Esophagus muscularis mucosa (tissue), 4 donors: ENCODE measurements at places on chromosomes 2 and 18. TPM values are rescaled to one million over a fixed set of nuclear protein-coding genes. Genes with fewer than 3 reads are reported as not detected.

The CCDC68 gene
- total RNA-seq = 4.1 TPM

The CYTIP gene
- total RNA-seq = 14.1 TPM

The SLC8A1 gene
- 166 TPM for total RNA-seq

The VAMP5 gene
- total RNA-seq = 35.6 TPM

The CFAP210 gene
- total RNA-seq = not detected

The SOX11 gene
- total RNA-seq = 0.50 TPM

- no peaks in the 10 kb centered on the region for H3K4me1 ChIP-seq
- no peaks in the 10 kb centered on the region for H3K36me3 ChIP-seq
- DNase-seq = peak; percentile 70
- no peak overlapping the region for H3K4me3 ChIP-seq
- no peaks in the 10 kb centered on the region for H3K27me3 ChIP-seq
Observed at GRCh38 chr2:100707016-100707947, 112.7 kb upstream of the NPAS2 start.

DNA sequence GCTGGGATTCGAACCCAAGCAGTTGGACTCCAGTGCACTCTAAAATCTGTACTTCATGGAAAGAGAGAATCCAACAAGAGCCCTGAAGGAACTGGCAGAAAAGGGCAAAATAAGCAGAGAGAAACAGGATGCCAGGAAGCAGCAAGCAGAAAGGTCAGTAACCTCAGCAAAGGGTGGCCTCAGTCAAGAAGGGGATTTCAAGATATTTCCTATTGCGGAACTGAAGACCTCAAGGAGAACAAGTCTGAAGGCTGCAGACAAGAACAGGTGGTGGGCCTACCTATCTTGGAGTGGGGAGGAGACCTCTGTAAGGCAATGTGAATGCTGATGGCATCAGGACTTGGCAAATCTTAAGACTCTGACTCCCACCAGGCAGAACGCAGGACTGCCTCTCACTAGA is 20.1 kb upstream of the MREG start:
- no peak overlapping the region for H3K27ac ChIP-seq
- peaks cover 6% of the 10 kb centered on the region for H3K36me3 ChIP-seq
- no peaks in the 10 kb centered on the region for H3K27me3 ChIP-seq
- no peak overlapping the region for H3K4me3 ChIP-seq

DNA sequence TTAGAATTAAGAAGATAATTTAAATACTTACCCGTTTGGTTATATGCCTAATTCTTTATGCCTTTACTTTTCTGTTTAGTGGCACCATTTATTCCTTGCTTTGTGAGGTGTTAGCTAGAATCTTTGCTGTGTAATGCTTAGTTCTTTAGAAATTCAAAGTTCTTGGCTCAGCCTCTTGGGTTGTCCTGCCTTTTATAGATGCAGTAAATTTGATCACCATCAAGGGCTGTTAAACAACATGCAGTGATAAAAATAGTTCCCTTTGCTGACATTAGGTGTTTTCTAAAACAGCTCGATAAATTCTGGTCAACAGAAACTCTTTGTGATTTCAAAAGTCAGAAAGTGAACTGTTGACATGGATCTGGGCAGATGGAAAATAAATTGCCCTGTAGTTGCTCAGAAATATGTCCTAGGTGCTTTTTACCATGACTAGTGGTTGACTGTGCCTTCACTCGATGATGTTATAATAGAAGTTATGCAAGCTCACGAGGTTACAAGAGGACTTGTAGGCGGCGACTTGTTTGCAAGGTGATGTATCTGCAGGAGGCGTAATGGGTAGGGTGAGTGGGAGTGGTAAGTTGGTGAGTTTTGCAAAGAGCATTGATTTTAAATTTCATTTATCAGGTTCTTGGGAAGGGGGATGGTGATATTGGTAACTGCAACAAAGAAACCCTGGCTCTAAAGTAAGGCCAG is 52.1 kb downstream of the LRRTM1 start:
- H3K4me3 ChIP-seq = no peak overlapping the region
- no peak overlapping the region for H3K27ac ChIP-seq
- no peak for DNase-seq

DNA sequence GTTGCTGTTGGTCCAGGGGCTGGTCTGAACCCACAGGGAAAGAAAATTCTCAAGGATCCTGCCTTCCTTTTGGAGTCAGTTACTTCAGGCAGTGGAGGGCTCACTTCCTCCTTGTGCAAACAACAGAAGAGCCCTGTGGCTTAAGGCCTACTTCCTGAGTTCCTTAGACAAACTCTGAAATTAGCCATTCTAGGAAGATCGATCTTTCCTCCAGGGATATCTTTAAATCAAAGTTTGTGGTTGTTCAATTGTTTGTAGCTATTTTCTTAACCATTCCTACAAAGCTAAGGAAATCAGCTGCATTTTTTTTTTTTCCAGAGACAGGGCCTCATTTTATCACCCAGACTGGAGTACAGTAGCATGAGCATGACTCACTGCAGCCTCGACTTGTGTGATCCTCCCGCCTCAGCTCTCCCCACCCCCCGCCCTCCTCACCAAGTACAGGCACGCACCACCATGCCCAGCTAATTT is 156.0 kb downstream of the TANC1 start:
- no peak for DNase-seq
- no peaks in the 10 kb centered on the region for H3K36me3 ChIP-seq
- no peaks in the 10 kb centered on the region for H3K27me3 ChIP-seq
- H3K4me3 ChIP-seq = no peak overlapping the region
- peak overlapping the region; percentile 49 for H3K27ac ChIP-seq
- peaks cover 68% of the 10 kb centered on the region for H3K4me1 ChIP-seq

DNA sequence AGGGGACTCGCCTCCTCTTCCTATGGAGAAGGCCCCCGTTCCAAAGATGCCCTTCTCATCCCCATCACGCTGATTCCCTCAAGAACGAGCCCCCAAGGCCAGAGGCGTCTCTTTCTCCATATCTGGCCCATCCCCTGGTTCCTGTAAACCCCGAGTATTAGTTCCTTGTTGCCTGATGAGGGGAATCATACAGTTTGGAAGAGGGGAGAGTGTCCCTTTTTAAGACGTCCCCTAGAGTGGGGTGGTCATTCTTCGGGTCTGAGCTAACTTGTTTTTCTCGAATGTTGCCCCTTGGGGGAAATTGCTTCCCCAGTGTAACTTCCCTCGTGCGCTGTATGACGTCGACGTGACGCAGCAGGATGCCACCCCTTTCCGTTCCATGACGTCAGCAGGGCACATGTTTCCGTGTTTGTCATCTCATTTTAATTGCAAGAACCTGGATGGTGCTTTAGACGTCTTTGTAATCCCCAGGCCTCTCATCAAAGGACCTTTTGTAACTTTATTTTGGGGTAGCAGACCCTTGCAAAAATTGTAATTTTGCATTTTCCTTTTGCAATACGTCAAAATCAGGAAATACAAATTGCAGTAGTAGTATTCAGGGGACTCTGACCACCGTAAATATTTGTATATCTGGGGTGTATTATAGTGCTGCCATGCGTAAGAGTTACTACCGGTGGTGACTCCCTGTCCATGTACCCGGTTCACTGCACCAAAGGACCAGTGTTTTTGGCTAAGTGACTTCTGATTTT is 569 bp downstream of the BABAM2 start:
- no peaks in the 10 kb centered on the region for H3K27me3 ChIP-seq
- H3K36me3 ChIP-seq = peaks cover 5% of the 10 kb centered on the region
- H3K4me1 ChIP-seq = peaks cover 38% of the 10 kb centered on the region
- peak; percentile 94 for DNase-seq
- H3K27ac ChIP-seq = peak overlapping the region; percentile 97

GRCh38 chr2:54840559-54841468 is 117.4 kb downstream of the EML6 start:
- no peaks in the 10 kb centered on the region for H3K36me3 ChIP-seq
- no peak for DNase-seq
- H3K27ac ChIP-seq = no peak overlapping the region
- H3K4me1 ChIP-seq = peaks cover 3% of the 10 kb centered on the region
- no peak overlapping the region for H3K4me3 ChIP-seq

DNA sequence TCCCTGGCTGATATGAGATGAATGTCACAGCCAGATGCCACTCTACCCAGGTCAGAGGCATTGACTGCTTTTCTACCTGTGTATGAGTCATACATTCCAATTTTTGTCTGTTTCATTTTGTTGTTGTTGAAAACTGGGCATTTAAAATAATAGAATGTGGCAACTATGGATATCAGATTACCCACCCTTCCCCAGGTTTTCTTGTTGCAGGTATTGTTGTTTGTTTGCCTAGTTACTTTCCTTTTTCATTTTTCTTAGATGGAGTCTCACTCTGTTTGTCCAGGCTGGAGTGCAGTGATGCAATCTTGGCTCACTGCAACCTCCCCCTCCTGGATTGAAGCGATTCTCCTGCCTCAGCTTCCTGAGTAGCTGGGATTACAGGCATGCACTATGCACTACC is 70.2 kb downstream of the LRRC30 start:
- no peak overlapping the region for H3K4me3 ChIP-seq
- peaks cover 16% of the 10 kb centered on the region for H3K4me1 ChIP-seq
- no peak for DNase-seq
- H3K27ac ChIP-seq = no peak overlapping the region

- peaks cover 32% of the 10 kb centered on the region for H3K4me1 ChIP-seq
- H3K36me3 ChIP-seq = no peaks in the 10 kb centered on the region
- DNase-seq = no peak
- H3K27me3 ChIP-seq = no peaks in the 10 kb centered on the region
- H3K27ac ChIP-seq = no peak overlapping the region
- no peak overlapping the region for H3K4me3 ChIP-seq
Observed at GRCh38 chr2:64655873-64656272, 2.2 kb upstream of the SERTAD2 start.

DNA sequence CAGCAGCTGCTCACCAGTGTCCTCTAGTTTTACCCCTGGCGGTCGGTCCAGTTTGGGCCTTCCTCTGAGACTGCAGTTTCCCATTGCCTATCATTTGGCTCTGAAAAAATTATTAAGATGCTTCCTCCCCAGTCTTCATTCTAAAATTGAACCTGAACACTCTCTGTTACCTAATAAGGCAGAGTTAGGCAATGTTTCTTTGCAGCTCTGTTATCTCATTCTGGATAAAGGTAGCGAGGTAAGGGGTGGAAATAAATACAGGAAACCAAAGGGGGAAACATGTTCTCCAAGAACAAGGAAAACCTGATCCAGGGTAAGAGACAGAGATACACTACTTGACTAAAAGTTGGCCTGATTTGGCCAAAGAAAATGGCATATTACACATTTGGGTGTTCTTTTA is 91.0 kb upstream of the FZD5 start:
- H3K4me3 ChIP-seq = no peak overlapping the region
- no peak for DNase-seq
- H3K4me1 ChIP-seq = no peaks in the 10 kb centered on the region
- H3K27me3 ChIP-seq = no peaks in the 10 kb centered on the region
- peaks cover 7% of the 10 kb centered on the region for H3K36me3 ChIP-seq

GRCh38 chr2:46574457-46575355 is 95.3 kb downstream of the TMEM247 start:
- H3K4me3 ChIP-seq = peak overlapping the region; percentile 8
- no peaks in the 10 kb centered on the region for H3K27me3 ChIP-seq
- no peak for DNase-seq
- peaks cover 73% of the 10 kb centered on the region for H3K4me1 ChIP-seq
- H3K36me3 ChIP-seq = peaks cover 18% of the 10 kb centered on the region

GRCh38 chr2:173040729-173041128 is 34.9 kb upstream of the MAP3K20 start:
- no peaks in the 10 kb centered on the region for H3K36me3 ChIP-seq
- peaks cover 9% of the 10 kb centered on the region for H3K4me1 ChIP-seq
- H3K4me3 ChIP-seq = no peak overlapping the region
- no peak for DNase-seq
- no peak overlapping the region for H3K27ac ChIP-seq

DNA sequence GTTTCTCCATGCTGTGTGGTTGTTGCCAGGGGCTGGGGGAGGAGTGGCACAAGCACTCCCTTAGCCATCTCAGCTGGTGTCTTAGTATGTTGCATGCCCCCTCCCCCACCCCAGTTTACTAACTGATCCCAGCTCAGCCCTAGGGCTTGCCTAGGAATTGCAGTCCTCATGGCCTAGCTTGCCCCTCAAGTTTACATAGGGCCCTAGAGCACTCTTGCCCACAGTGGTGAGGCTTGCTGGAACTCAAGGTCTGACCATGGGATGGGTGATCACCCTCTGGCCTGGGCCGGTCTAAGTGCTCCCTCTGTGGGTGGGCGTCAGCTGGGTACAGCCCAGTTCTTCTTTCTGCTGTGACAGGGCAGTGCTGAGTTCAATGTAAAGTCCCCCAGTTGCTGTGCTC is 156.1 kb upstream of the PIEZO2 start:
- no peak for DNase-seq
- no peaks in the 10 kb centered on the region for H3K36me3 ChIP-seq
- H3K4me3 ChIP-seq = no peak overlapping the region
- H3K27ac ChIP-seq = no peak overlapping the region
